GM20000 (cell line): ENCODE measurements at places on chromosomes 3 and 15.

GRCh38 chr3:44954962-44955361 lies 21.0 kb downstream of the ZDHHC3 start:
- peak; percentile 54 for DNase-seq

GRCh38 chr3:114496021-114496434 lies 202.2 kb downstream of the TIGIT start:
- no peak for DNase-seq

DNA sequence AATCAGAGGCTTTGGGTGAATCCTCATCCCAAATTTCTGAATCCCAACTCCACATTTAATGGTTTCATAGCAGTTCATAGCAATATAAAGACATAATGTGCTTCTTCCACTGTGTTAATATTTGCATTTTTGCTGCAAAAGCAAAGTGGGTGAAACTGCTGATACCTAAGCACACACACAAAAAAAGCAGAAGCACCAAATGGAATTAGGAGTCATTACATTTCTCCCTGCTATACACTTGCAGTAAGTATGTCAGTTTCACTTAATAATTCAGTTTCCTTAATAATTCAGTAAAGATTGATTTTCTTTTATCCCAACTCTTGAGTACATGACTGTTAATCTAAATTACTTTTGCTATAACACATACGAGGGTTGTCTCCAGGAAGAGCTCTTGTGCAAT lies 48.9 kb upstream of the ALCAM start:
- DNase-seq = no peak

GRCh38 chr3:128997486-128998133 lies 3.5 kb upstream of the EFCC1 start:
- no peak for DNase-seq

GRCh38 chr15:88621789-88622604 lies 857 bp downstream of the AEN start:
- DNase-seq = peak; percentile 66

DNA sequence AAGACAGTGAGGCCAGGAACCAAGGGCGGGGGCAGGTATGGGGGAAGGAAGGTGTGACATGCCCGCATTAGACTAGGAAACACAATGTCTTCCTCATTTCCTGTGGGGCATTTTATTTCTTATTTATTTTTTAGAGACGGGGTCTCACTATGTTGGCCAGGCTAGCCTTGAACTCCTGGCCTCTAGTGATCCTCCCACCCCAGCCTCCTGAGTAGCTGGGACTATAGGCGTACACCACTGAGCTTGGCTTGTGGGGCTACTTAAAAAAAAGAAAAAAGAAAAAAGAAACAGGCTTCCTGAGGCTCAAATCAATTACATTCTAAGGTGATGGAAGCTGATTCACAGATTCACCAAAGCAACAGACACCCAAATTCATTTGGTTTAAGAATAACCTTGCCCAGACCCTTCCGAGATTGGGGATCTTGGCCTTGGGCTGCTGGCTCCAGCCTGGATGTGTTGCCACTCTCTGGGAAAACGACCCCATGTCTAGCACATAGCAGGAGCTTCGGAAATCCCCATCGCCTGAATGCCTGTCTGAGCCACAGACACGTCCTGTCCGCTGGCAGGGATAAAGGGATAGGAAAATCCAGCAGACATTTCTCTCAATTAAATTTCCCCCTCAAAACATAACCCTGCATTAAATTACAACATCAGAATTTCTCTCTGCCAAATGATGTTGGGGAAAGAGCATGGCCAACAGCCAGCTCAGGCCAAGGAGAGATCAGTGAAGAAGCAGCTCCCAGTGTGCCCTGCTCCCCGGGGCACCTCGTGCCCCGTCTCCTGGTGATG lies 13.0 kb downstream of the CPN2 start:
- DNase-seq = no peak

DNA sequence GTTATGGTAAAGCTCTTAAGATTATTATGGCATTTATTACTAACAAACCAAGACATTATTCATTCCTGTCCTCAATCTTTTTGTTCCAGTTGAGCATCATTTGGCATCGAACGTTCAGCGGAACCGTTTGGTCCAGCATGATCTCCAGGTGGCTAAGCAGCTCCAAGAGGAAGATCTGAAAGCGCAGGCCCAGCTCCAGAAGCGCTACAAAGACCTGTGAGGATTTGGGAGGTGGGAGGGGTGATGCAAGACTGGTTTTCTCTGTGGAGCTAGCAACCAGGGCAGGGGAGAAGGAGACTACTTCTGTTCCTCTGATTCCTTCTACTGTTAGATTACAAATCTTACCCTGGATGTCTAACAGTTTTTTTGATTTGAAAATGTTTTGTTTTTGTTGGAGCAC lies 27.6 kb upstream of the UTS2B start:
- no peak for DNase-seq

DNA sequence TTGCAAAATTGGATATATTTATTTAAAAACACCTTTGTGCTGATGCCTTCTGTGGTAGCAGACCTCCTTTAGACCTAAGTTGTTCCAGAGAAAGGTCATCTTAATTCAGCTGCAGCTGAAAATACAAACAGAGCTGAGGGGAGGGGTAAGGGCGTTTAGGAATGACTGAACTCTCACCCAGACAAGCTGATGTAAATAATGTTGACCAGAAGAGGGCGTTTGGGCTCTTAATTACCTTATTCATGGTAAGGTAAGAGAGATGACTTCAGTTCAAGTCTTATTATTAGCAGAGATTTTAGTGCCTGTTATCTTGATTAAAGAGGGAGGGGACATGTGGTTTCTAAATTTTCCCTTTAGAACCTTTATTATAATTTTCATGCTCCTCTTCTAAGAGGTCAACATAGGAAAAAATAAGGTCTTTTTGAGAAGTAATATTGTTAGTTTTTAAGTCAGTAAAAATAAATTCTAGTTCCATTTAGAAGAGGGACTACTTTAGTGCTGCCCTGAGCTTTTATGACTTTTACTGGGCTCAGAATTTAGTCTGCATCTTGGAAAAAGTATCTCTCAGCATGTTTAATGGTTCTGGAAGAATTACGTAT lies 46.3 kb downstream of the GPR171 start:
- peak; percentile 51 for DNase-seq

DNA sequence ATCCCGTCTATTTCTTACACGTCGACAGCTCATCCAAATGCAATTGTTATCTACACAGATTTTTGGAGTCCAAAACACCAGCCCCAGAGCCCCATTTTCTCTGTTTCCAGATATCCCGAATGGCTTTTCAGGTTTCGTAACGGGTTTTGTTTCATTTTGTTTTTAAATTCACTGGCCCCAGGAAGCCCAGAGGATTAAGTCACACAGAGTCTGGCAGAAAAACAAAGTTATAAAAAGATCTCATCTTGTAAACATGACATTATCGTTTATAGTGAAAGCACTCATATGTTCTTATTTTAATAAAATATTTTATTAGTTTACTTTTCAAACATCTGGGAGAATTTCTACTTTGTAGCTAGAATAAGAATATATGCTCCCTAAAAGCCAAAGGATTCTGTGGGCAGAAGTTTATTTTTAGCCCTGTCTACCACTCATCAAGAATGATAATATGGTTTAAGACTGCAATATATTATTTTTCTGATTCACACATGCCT lies 149.3 kb upstream of the SLC2A2 start:
- no peak for DNase-seq

DNA sequence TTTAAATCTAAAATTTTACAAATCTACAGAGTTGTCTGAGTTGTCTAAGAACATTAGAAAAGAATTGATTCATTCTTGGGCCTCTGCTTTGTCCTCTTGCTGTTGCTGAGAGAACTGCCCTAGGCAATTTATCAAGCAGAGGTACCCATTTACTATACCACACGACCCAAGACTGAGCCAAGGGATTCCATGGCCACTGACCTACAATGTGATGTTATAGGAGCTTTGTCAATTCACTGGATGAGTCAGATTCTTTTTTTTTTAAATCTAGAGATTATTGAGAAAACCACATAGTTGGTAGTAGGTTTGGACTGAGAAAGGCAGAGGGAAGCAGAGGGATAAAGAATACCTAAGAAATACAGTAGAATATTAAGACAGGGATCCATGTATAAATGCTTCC lies 55.3 kb downstream of the TRAT1 start:
- DNase-seq = no peak

- no peak for DNase-seq
These were observed 4.6 kb upstream of the UQCRC1 start for GRCh38 chr3:48614044-48614443.

DNA sequence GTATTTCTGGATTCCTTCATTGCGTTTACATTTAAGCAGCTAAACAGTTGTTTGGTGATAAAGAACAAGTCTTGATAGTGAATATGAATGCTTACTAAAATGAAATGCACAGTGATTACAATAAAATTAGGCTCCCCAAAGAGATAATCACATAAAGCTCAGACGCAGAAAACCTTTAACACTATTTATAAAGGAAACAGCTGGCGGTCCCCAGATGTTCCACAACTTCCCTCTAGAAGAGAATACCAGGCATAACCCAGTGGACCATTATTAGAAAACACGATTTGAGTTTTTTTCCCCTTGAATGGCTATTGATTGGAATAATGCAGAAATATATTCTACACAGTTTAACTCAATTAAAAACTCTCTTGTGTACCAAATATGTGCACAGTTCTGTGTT lies 573.2 kb downstream of the DIPK2A start:
- no peak for DNase-seq

DNA sequence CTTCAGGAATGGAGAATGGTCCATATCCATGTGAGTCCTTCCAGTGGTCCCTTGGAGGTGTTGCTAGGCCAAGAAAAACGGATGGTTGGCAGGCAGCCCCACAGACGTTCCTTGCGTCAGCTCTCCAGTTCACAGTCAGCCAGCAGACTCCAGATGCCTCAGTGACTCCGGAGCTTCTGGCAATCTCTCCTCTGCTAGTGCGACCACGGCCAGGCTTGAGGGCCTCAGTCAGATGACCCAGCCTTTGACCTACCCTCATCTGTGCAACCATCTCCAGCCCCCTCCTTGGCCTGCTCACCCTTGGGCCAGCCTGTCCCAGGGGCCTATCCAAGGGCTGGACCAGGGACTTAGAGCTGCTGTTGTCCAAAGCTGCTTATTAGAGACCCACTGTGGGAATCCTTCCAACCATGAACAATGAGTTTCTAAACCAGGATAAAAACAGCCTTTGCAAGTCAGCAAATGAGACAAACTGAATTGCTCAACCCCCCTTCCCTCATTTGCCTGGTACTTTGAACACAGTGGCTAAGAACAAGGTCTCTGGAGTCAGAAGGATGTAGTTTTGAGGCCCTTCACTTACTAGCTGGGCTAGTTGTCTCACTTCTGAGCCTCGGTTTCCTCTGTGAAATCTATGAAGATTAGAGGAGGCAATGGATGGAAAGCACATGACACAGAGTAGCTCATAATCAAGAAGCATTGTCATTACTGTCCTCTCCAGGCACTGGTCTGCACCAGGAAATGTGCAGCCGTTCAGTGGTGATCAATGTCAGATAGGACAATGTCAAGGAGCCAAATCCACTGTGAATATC lies 44.8 kb downstream of the ANP32A start:
- DNase-seq = no peak

- DNase-seq = no peak
These were observed 29.0 kb downstream of the ARIH1 start for GRCh38 chr15:72503147-72503546.

DNA sequence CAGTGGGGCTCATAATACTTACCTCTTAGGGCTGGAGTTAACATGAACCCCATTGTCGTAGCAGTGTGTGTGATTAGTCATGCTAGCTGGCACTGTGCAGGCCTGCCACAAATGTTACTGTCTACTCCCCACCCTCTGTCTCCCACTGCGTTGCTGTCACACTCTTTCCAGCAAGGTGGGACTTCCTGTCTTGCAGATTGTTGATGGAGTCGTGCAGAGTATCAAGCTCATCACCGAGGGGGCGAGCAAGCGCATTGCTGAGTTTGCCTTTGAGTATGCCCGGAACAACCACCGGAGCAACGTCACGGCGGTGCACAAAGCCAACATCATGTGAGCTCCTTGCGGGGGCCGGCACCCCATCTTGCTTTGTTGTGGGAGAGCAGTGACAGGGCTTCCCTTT lies 12.9 kb downstream of the IDH3A start:
- no peak for DNase-seq

DNA sequence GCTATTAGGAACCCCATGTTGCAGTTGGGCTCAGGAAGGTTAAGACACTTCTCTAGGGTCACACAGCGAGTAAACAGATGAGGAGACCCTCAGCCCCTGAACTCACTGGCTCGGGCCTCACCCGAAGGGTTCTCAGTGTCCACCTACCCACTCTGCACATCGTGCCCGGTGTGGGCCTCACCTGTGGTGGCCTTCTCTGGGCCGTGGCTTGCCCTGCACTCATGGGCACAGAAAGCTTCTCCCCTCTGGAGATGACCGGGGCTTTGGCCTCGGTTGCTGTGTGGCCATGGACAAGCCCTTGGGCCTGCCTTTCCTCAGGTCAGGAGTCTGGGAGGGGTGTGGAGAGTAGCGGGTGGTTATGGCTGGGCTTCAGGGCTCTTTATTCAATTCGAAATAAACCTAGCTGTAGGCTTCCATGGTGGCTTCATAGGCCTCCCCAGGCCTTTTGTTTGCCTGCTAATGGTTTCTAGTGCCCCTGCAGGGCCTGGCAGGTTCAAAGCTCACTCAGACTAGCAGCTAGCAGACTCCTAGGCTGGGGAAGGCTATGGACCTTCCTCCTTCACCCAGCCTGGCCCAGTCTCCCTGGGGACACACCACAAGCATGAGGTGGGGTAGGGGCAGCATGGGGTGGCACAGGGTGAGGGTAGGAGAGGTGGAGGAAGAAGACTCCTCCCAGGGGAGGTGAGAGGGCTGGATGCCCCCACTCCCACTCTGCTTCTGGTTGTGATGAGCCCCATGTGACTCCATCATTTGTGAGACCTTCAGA lies 103.1 kb downstream of the LINGO1 start:
- no peak for DNase-seq

DNA sequence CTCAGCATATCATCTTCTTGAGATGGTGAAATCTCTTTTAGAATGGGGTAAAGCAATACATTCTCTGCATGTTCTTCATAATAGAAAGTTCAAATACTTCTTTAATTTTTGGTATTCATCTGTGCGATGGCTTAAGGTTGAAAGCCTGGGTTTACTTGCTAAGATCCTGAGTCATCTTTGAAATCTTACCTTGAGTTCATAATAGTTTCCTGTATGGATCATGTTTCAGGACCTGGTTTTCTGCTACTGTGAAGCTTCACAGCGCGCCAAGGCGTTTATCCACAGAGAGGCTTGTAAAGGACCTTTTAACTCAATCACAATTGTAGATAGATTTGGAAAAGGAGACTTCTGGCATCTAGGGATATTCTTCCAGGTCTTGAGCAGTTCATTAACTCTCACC lies 39.0 kb downstream of the MED12L start:
- DNase-seq = no peak

DNA sequence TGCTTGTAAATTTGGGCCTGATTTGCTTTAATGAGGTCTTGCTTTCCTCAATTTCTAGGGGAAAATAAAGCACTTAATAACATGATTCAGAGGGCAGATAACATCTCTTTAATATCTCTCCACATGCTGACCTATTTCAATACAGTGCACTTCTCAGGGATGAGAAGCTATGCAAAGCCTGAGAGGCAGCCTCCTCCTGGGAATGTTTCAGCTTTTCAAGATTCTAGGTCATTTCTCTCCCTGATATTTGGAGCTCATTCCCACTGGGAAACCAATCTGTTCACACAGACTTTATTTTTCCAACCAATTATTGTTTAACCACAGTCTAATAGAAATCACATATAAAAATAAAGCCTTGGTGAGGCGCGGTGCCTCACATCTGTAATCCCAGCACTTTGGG lies 67.0 kb upstream of the LSAMP start:
- no peak for DNase-seq

- no peak for DNase-seq
These were observed 9.4 kb downstream of the SEMA3F start for GRCh38 chr3:50164481-50164880.
